Activated CD4-positive, alpha-beta T cell treated with anti-CD3 and anti-CD28 coated beads for 1 hour (primary cell): ENCODE measurements at places on chromosomes 7 and 10.

- no peak for DNase-seq
Measured at GRCh38 chr7:67870396-67870795, 873.8 kb downstream of the TYW1 start.

- no peak for DNase-seq
Measured at GRCh38 chr10:119395280-119396007, 147.1 kb downstream of the RGS10 start.

DNA sequence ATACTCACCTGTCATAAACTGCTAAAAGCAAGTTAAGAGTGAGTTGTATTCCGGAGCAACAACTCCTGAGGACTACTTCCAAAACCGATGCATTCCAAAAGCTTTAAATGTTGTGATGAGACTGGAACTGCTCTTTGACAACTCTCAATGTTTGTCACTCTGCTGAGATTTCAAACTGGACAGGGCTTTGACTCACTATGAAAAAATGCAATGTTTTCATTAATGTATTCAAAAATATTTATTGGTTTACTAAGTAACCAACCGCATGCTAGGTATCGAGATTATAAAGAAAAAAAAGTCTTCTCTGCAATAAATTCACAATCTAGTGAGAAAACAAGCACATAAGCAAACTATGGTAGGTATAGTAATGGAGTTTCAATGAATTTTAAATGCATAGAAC is 107.9 kb upstream of the GNAI1 start:
- no peak for DNase-seq

- DNase-seq: no peak
Measured at GRCh38 chr7:105006367-105007136, 7.5 kb upstream of the KMT2E start.

GRCh38 chr10:70890917-70891431 is 2.6 kb upstream of the PCBD1 start:
- no peak for DNase-seq

GRCh38 chr7:110400411-110400810 is 690.5 kb upstream of the LRRN3 start:
- DNase-seq: no peak

GRCh38 chr10:120221873-120222485 is 235.0 kb upstream of the PLPP4 start:
- DNase-seq: no peak

- DNase-seq: no peak
Measured at GRCh38 chr7:57769131-57769530, 319.2 kb downstream of the ZNF716 start.

DNA sequence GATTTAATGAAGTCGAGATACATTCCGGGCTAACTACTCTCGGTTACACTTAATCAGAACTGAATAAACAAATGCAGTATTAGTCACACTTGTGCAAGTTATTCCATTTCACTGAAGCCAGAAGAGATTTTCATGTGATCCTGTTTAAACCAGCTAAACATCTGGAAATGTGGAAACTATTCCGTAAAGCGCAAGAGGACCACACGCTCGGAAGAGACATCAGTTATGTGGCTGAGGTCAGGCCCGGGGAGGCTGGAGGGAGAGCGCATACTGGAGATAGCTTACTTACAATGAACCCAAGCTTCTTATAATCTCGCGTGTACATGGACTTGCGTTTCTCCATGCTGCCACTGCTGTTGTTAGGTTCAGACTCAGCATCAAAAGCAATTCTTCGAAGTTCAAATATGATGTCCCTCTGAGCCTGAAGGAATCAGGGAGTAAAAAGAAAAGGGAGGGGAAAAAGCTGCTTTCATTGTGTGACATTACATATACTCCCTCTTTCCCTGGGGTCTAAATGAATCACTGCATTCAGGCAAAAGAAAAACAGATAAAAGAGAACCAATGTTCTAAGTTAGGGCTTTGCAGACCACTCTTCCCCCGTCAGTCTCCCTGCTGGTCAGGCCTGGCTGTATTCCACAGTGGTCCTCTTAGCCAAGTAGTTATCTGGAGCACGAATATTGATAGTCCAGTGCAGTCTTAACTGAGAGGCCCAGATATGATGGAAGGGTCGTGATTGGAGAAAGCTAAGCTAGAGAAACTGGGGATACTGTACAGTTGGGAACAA is 237.4 kb downstream of the ELMO1 start:
- no peak for DNase-seq

DNA sequence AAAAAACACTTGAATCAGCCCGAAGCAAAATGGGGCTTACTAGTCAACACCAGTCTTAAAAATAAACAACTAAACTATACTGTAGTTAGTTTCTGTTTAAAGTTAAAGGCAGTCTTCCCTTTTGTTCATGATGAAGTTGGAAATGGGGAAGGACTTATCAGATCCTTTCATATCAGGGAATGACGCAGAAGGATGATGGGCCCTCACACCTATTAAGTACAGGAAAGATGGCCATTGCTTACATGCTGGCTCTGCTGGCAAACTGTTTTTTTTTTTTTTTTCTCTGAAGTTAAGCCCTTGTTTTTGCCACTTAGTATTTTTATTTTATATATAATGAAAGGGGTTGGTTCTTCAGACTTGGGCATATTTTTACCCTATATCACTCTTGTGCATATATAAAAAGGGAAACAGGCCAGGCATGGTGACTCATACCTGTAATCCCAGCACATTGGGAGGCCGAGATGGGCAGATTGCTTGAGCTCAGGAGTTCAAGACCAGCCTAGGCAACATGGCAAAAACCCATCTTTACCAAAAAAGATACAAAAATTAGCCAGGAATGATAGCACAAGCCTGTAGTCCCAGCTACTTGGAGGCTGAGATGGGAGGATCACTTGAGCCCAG is 16.6 kb upstream of the NRBF2 start:
- no peak for DNase-seq

- DNase-seq: no peak
Measured at GRCh38 chr10:102152545-102152890, 329 bp downstream of the NOLC1 start.

GRCh38 chr7:141390339-141390738 is 160.9 kb upstream of the AGK start:
- DNase-seq: no peak

GRCh38 chr7:158837790-158838637 is 8.7 kb upstream of the ESYT2 start:
- no peak for DNase-seq

GRCh38 chr10:129098517-129098916 is 368.5 kb upstream of the MGMT start:
- DNase-seq: no peak

DNA sequence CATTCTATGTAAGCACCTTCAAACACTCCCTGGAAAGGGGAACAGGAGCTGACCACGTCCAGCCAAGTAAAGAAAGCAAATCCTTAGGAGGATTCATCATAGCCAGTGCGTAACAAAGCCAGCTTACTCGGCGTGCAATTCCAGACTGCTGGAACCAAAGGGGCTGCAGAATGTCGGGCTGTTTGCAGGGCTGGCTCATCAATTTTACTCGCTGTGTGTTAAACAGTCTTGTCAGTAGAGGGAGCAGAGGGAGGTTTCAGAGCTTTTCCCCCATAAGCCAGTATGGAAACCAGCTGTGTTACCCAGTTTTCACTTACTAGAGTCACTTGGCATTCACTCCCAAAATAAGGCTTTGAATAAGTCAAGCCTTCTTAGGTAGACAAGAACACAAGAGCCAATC is 127.1 kb downstream of the KMT2E start:
- DNase-seq: no peak

- no peak for DNase-seq
Measured at GRCh38 chr10:98569853-98570252, 123.1 kb upstream of the HPS1 start.

- no peak for DNase-seq
Measured at GRCh38 chr7:123242467-123243092, 42.8 kb upstream of the SLC13A1 start.

- no peak for DNase-seq
Measured at GRCh38 chr7:133699386-133699785, 427.8 kb upstream of the LRGUK start.

DNA sequence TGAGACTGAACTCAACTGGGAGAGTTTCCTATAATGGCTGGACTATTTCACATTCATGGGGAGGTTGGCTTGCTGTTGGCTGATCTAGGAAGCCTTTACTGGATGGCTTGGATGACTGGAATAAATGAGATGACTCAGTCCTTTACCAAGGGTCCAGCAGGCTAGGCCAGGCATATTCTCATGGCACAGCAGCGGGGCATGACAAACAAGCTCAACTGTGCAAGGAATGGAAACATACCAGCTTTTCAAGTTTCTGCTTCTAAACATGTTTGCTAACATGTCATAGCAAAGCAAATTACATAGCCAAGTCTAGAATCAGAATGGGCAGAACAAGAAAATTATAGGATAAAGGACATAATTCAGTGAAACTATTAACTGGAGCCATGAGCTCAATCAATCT is 46.8 kb upstream of the CRTAC1 start:
- DNase-seq: no peak

DNA sequence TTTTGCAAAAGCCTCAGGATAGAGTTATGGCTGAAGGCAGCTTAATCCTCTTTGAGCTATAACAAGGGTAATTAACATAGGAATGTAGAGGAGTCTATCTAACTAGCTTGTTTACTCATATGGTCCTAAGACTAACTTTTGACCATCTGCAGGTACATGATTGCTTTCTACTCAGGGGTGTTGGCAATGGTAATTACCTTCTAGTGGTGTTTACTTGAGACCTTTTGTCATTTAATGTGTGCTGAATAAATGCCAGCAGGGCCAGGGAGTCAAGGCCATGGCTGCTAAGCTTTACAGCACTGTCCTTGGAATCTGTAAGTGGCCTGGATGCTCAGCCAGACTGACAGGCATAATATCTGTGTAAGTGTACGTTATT is 1325.0 kb downstream of the XPNPEP1 start:
- DNase-seq: no peak

GRCh38 chr7:86002858-86003257 is 640.9 kb upstream of the GRM3 start:
- DNase-seq: no peak

GRCh38 chr7:146177301-146177700 is 60.7 kb downstream of the CNTNAP2 start:
- no peak for DNase-seq

- no peak for DNase-seq
Measured at GRCh38 chr10:110793128-110793812, 78.5 kb upstream of the PDCD4 start.

GRCh38 chr10:64846700-64847099 is 1325.5 kb downstream of the REEP3 start:
- DNase-seq: no peak

- no peak for DNase-seq
Measured at GRCh38 chr7:135756191-135756590, 7.6 kb upstream of the FAM180A start.

- no peak for DNase-seq
Measured at GRCh38 chr10:61359452-61359851, 93.7 kb downstream of the TMEM26 start.

- no peak for DNase-seq
Measured at GRCh38 chr7:13724191-13724976, 265.1 kb downstream of the ETV1 start.

- no peak for DNase-seq
Measured at GRCh38 chr7:131400681-131401176, 73.1 kb downstream of the MKLN1 start.

GRCh38 chr10:103910442-103911012 is 7.5 kb downstream of the STN1 start:
- DNase-seq: no peak

- DNase-seq: no peak
Measured at GRCh38 chr10:92729886-92730285, 40.1 kb downstream of the HHEX start.

GRCh38 chr10:5952731-5953385 is 24.5 kb downstream of the IL15RA start:
- no peak for DNase-seq

GRCh38 chr10:1209355-1209979 is 153.3 kb downstream of the WDR37 start:
- no peak for DNase-seq

DNA sequence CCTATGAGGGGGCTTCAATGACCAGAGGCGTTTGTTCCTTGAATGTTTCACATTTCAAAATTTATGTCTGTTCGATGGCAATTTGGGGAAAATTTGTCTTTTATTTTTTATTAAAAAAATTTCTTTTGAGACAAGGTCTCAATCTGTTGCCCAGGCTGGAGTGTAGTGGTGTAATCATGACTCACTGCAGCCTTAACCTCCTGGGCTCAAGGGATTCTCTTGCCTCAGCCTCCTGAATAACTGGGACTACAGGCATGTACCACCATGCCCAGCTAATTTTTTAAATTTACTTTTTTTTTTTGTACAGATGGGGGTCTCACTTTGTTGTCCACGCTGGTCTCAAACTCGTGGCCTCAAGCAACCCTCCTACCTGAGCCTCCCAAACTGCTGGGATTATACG is 39.7 kb downstream of the OTUD1 start:
- DNase-seq: no peak

DNA sequence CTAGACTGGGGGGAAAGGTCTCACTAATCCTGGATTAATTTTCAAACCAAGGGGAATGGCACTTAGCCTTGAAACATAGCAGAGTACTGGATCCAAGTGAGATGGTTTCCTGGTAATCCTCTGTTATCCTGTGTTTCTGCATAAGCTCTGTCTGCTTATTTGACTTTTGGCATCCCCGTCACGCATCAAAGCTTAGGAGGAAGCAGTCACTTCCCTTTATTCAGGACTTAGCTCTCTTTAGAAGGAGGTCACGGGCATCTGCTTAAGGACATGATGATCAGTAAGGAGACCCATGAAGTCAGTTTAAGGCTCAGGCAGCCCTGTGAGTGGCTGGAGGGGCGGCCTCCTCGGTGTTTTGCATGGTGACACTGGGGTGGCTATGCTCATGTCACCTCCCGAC is 30.0 kb downstream of the TSPAN15 start:
- no peak for DNase-seq

DNA sequence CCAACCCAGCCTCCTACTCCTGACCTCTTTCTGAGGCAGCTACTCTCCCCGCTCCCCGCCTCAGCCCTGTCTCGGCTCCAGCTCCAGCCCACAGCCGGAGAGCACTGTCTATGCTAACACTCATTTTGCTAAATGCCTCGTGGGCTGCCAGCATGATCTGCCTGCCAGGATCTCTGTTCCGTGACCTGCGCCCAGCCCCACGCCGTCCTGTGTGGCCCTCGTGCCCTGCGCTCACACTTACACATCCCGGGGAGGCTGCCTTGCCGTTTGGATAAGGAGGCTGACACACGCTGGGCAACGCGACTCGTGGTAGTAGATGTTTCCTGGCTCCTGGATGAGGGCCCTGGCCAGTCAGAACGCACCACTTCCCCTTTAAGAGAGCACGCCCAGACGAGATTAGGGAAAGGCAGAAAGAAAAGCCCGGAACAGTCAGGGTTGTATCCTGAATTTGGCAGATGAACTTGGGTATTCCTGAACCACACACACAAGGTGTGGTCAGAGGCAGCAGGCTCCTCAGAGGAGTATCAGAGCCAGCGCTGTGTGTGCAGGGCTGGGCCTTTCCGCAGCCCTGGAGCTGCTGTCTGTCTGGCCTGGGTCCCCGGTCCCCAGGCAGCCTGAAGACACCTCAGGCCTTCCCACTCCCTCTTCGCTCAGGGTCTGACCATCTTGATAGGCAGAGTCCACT is 97.7 kb upstream of the EFCAB10 start:
- no peak for DNase-seq
